ENCODE measurements at places on chromosomes 1 and 21. TPM values are rescaled to one million over a fixed set of nuclear protein-coding genes. Genes with fewer than 3 reads are reported as not detected.
A peak's percentile ranks its signal among the peaks of the same experiment; 100 is the strongest.

- DNase-seq = no peak
- no peak overlapping the region for H3K27ac ChIP-seq
- H3K4me1 ChIP-seq = no peaks in the 10 kb centered on the region
- no peaks in the 10 kb centered on the region for H3K36me3 ChIP-seq
- no peaks in the 10 kb centered on the region for H3K27me3 ChIP-seq
- H3K4me3 ChIP-seq = no peak overlapping the region
Observed at GRCh38 chr1:181701891-181702290, 218.6 kb downstream of the CACNA1E start.

- no peaks in the 10 kb centered on the region for H3K36me3 ChIP-seq
- peak; percentile 86 for DNase-seq
- H3K27ac ChIP-seq = peak overlapping the region; percentile 62
- H3K27me3 ChIP-seq = no peaks in the 10 kb centered on the region
- peaks cover 21% of the 10 kb centered on the region for H3K4me1 ChIP-seq
- H3K4me3 ChIP-seq = no peak overlapping the region
Observed at GRCh38 chr1:23403038-23403336, 21.6 kb downstream of the TCEA3 start.

GRCh38 chr21:41850085-41850484, 29.1 kb downstream of the PRDM15 start:
- H3K27me3 ChIP-seq = no peaks in the 10 kb centered on the region
- peaks cover 20% of the 10 kb centered on the region for H3K36me3 ChIP-seq
- no peaks in the 10 kb centered on the region for H3K4me1 ChIP-seq

DNA sequence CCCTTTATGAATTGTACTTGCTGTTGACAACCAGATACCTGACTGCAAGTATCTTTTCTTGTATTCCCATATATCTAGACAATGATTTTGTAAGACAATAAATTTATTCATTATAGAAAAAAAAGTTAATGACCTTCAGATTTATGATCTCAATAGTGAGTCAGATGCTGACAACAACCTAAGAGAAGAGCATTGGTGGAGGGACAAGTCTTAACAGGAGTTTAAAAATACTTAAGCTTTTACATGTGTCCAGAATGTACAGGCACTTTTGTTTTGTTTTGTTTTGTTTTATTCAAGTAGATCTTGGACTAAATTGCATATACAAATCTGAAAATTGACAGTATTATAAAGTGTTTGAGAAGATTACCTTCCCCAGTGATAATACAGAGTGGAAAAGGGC, 1544.6 kb upstream of the B3GALT2 start:
- H3K36me3 ChIP-seq = no peaks in the 10 kb centered on the region
- DNase-seq = no peak
- no peaks in the 10 kb centered on the region for H3K27me3 ChIP-seq
- no peak overlapping the region for H3K27ac ChIP-seq
- no peak overlapping the region for H3K4me3 ChIP-seq

DNA sequence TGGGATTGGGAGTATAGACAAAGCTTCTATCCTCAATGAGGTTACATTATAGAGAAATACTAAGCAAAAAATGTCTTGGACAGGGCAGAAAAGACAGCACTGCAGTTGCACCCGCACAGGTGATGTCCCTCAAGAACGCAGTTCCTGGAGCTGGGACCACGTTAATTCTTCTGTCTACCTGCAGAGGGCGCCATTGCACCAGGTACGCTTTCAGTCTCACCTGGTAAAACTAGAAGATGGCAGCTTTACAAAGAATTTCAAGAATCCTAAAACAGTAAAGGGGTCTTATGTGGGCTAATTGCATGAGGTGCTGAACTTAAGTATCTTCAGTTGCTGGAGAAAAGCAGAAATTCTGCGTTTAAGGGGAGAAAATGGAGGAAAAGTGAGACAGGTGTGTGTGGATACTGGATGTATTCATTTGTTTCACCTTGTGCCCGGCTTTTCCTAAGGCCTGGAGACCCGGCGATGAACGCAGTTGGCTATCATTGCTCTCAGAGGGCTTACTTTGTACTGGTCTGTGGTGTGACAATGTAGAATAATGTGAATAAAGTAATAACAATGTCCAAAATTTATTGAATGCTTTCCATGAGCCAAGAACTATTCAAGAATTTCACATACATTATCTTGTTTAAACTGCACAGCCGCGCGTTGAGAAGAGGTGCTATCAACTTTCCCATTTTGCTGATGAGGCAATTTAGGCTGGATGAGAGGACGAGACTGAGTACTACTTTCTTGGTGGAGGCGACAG, 276.3 kb upstream of the GREM2 start:
- H3K36me3 ChIP-seq = no peaks in the 10 kb centered on the region
- no peak for DNase-seq
- no peaks in the 10 kb centered on the region for H3K4me1 ChIP-seq
- no peak overlapping the region for H3K4me3 ChIP-seq
- no peak overlapping the region for H3K27ac ChIP-seq
- no peaks in the 10 kb centered on the region for H3K27me3 ChIP-seq

- no peak for DNase-seq
- no peaks in the 10 kb centered on the region for H3K4me1 ChIP-seq
- H3K4me3 ChIP-seq = no peak overlapping the region
- no peaks in the 10 kb centered on the region for H3K36me3 ChIP-seq
Observed at GRCh38 chr1:224217655-224218623, 34.9 kb downstream of the DEGS1 start.

DNA sequence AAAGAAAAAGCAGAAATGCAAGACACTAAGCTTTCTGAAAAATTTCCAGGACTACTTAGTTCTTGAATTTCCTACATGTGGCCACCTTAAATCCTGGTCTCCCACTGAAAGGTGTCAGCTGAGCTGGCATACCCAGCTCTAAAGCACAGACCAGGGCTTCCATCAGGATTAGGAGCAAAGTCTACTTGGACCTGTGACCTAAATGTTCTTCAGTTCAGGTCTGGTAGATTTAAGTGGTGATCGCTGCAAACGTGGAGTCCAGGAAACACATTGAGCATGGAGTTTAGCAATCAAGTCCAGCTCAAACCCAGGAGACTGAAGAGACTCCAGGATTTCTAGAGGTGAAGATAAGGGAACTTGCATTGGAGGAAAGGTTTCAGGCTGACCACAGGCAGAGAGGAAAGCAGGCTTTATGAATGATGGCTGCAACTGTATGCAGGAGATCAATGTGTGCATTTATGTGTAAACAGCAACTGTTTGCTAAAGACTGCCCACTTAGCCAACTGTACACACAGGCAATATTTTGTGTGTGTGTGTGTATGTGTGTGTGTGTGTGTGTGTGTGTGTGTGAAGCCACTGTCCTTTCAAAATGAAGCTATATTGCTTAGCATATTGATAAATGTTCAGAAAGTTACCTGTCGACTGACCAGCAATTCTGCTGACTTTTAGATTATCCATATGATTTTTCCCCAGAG, 75.2 kb downstream of the LMX1A start:
- H3K4me1 ChIP-seq = no peaks in the 10 kb centered on the region
- no peak overlapping the region for H3K27ac ChIP-seq
- H3K4me3 ChIP-seq = no peak overlapping the region
- no peaks in the 10 kb centered on the region for H3K36me3 ChIP-seq
- H3K27me3 ChIP-seq = no peaks in the 10 kb centered on the region

- DNase-seq = no peak
- no peaks in the 10 kb centered on the region for H3K36me3 ChIP-seq
- no peaks in the 10 kb centered on the region for H3K27me3 ChIP-seq
- no peak overlapping the region for H3K4me3 ChIP-seq
- H3K27ac ChIP-seq = no peak overlapping the region
Observed at GRCh38 chr1:101605878-101606277, 369.1 kb downstream of the S1PR1 start.

- peaks cover 2% of the 10 kb centered on the region for H3K4me1 ChIP-seq
- peak overlapping the region; percentile 54 for H3K27ac ChIP-seq
- no peak overlapping the region for H3K4me3 ChIP-seq
Observed at GRCh38 chr21:28522014-28522799, 470.5 kb downstream of the LTN1 start.

The SUSD4 gene
- total RNA-seq = 2.7 TPM

The SLC2A5 gene
- not detected for total RNA-seq

The TMEM51 gene
- 3.6 TPM for total RNA-seq

The F5 gene
- not detected for total RNA-seq

The LRRC53 gene
- total RNA-seq = not detected

The NLRP3 gene
- not detected for total RNA-seq
